ENCODE measurements at places on chromosomes 7 and 10.

GRCh38 chr7:90678986-90679385, 82.9 kb downstream of the CDK14 start:
- no peak for DNase-seq

GRCh38 chr7:28903730-28904577, 54.2 kb downstream of the TRIL start:
- DNase-seq = no peak

- DNase-seq = no peak
These were observed 19.5 kb upstream of the C10orf95 start for GRCh38 chr10:102470579-102471546.

GRCh38 chr10:131560706-131561355, 249.3 kb upstream of the TCERG1L start:
- DNase-seq = no peak

GRCh38 chr7:99478464-99479440, 6.1 kb downstream of the ZNF789 start:
- no peak for DNase-seq

- DNase-seq = no peak
These were observed 150.6 kb upstream of the STEAP4 start for GRCh38 chr7:88457320-88457719.

DNA sequence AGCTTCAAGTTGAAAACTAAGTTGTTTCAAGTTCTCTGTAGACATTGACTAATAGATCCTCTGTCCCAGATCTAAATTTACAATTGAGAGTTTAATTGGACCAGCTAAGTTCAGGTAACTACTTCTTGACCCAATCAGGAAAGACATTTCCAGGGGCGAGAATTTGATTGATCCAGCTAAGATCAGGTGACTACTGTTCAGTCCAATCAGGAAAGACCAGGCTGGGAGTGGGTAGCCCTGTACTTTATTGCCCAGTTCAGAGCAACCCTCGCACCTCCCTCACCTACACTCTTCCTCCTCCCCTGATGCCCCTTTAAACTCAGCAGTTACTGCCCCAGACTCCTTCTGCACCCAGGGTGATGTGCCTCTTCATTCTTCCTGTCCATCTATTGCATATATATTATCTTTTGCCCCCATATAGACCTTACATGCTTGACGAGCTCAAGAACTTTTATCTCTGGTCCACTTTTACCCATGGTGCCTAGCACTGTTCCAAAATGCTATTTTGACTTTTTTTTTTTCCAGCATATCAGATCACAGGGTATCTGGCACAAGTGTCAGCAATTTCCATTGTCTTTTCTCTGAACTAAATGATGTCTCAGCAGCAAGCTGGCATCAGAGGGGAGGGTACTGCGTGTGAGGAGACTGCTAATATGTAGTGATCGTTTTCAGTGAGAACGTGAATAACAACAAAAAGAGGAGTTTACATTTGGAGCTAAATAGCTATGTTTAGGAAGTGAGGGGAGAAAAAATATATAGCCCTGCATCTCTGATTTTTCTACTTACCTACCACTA, 169.4 kb downstream of the KIAA1217 start:
- DNase-seq = no peak

DNA sequence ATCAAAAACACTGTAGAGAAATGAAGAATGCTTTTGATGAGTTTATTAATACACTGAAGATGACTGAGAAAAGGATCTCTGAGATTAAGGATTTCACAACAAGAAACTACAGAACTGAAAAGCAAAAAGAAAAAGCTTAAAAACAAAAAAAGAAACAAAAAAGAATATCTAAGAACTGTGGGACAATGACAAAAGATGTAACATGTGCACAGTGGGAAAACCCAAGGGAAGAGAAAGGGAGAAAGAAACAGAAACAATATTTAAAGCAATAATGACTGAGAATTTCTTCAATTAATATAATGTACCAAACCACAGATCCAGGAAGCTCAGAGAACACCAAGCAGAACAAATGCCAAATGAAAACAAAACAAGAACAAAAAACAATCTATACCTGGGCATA, 42.2 kb downstream of the TFEC start:
- DNase-seq = no peak

DNA sequence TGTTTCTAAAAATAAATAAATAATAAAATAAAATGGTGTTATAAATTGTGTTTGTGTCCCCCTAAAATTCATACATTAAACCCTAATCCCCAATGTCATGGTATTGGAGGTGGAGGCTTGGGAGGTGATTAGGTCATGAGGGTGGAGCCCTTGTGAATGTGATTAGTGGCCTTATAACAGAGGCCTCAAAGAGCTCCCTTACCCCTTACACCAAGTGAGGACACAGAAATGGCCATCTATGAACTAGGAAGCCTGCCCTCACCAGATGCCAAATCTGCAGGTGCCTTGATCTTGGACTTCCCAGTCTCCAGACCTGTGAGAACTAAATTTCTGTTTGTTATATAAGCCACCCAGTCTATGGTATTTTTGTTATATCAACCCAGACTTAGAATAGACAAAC, 738.7 kb downstream of the PARD3 start:
- DNase-seq = no peak

- DNase-seq = no peak
These were observed 3.2 kb downstream of the CYP3A7 start for GRCh38 chr7:99731638-99732374.

GRCh38 chr10:124449170-124450011, 444 bp downstream of the NKX1-2 start:
- no peak for DNase-seq

- DNase-seq = no peak
These were observed 14.2 kb downstream of the RAB11FIP2 start for GRCh38 chr10:118032564-118032963.

GRCh38 chr10:82953331-82953730, 1078.3 kb downstream of the NRG3 start:
- no peak for DNase-seq

DNA sequence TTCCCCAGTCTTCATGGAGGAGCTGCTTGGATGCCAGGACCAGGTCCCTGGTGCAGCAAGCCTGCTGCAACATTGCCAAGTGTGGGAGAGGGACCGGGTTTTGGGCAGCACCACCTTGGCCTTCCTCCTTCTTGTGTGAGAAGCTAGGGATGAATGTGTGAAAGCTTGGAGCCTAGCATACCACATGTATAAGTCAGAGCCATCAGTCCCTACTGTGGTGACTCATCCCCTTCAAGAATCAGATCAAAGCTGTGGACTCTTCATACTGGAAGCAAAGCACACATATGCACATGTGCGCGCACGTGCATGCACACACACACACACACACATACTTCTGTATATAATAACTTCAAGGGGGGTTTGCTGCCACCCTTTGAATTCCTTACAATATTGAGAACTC, 527.8 kb downstream of the LRMDA start:
- peak; percentile 62 for DNase-seq

DNA sequence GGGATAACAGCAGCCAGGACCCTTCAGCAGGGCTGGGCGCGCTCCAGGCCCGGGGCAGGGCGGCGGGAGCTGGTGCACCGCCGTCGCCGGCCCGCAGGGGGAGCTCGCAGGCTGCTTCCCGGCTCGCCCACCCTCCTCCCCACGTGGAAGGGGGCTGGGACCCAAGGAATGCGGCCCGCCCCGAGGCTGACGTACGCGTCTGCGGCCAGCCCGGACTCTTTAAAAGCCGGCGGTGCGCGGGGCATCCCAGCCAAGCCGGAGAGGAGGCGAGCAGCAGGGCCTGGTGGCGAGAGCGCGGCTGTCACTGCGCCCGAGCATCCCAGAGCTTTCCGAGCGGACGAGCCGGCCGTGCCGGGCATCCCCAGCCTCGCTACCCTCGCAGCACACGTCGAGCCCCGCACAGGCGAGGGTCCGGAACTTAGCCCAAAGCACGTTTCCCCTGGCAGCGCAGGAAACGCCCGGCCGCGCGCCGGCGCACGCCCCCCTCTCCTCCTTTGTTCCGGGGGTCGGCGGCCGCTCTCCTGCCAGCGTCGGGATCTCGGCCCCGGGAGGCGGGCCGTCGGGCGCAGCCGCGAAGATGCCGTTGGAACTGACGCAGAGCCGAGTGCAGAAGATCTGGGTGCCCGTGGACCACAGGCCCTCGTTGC, at the start of gene PFKFB3:
TSS of gene PFKFB3 (plus strand) at position 249 of the 647 bp plus-strand sequence. CDS start at position 578, 329 bp downstream.
- no peak for DNase-seq

- DNase-seq = no peak
These were observed 30.0 kb downstream of the GPR141 start for GRCh38 chr7:37713613-37714012.

GRCh38 chr10:117863771-117864170, 183.0 kb downstream of the RAB11FIP2 start:
- no peak for DNase-seq

DNA sequence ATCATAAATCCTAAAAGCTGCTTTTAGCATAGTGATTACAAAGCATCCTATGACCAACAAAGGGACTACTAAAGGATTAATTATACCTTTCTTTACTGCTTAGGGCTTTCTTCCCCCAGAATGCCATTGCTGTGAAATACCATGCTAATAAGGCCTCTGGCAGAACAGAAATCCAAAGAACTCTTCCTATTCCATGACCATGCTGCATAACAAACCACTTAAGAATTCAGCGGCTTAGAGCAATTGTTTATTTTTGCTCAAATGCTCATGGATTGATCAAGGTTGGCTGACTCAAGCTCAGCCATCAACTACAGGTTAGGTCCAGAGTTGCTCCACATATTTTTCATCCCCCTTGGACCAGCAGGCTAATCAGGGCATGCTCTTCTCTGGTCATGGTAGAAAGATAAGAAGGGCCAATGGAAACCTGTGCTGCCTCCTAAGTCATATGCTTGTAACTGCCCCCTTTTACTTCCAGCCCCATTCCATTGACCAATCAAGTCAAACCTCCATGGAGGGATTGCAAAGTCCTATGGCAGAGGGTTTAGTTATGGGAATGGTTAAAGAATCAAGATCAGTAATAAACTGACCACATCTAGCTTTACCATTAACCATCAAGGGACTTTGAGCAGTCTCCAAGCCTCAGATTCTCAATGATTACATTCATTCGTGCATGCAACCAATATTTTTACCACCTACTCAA, 244.4 kb upstream of the FZD1 start:
- peak; percentile 5 for DNase-seq

GRCh38 chr10:7388602-7389001, 22.2 kb downstream of the SFMBT2 start:
- no peak for DNase-seq

GRCh38 chr10:116271593-116272439, 1.2 kb downstream of the GFRA1 start:
- DNase-seq = no peak

DNA sequence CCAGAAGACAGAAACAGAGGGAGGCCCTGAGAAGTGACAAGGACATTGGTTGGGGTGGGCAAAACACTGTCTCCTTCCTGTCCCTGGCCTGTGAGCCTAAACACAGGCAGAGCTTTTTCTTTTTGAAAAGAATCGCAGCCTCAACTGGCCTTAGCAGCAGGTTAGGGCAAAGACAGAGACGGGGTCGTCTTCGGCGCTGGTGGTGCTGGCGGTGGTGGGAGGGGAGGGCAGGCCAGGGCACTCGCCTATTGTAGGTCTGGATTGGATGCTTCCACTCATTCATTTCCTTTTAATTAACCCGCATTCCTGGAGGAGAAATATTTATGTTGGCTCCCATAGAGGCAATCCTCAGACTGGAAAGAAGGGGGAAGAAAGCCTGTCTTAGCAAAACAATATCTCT, 22.6 kb downstream of the WNT8B start:
- DNase-seq = no peak

DNA sequence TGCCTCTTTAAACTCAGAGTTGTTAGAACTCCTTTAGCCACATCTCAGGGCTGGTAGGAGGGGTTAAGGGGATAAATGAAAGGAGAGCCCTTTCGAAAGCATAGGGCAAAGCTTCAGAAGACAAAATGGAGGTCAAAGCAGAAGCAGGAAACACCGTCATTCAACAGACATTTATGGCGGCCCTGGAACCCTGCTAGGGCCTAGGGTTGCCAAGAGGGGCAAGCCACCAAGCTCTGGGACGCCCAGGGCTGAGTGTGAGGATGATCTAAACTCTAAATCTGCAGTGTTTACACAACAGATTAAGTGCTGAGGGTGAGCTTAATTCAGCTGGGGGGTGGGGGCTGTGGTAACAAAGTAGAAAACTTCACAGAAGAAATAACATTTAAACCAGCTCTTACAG, 79.0 kb upstream of the NFE2L3 start:
- DNase-seq = no peak

DNA sequence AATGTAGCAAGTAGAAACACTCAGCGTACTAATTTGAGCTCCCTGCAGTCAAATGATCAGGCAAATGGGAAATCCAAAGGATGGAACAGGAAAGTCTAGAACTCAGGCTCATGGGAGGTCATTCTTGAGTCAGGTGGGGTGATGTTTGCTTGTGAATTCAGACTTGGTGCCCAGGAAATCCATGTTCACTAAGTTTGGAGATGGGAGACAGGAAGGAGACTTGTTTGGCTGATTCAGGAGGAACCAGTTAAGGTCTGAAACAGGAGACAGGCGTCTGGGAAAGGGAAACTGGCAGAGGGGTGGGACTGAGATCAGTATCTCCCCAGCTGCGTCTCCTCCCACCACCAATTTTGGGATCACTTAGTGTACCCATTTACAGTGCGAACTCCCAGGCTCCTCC, 38.4 kb upstream of the ZNF438 start:
- DNase-seq = no peak

DNA sequence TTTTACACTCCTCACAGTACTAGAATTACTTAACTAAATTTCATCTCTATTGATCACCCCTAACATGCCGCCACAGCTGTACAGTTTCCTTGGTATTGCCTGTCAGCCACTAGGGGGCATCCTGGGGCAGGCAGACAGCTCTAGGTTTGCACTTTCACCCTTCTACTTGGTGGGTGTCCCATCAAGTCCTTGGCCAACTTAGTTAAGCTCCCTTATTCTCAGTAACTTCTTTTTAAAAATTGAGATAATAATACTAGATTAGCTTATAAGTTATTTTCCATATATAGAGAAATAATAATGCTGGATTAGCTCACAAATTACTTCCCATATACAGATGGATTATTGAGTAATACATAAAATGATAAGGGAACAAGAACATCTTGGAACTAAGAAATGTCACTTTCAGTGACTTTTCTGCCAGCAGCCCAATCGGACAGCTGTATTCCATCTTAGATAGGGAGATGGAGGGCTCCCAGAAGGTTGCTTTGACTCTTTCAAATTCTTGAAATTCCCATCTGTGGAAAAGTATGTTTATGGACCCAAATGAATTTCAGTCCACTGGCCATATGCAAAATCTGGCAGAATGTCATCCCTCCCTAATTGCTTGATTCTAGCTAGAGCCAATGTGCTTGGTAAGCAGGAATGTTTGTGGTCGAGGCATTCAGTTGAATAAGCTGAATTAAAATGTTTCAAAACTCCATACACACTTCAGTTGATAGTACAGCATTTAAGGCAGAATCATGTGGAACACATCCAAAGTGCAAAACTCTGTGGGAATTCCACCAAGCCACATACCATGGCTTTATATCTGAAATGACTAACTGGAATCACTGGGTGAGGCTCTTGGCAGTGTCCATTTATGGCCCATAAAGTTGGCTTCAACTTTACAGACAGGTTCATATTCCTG, 309.7 kb downstream of the CSTF2T start:
- DNase-seq = peak; percentile 91

GRCh38 chr7:127817466-127817865, 165.5 kb downstream of the SND1 start:
- no peak for DNase-seq
